ENCODE measurements at places on chromosomes 2 and 18.

DNA sequence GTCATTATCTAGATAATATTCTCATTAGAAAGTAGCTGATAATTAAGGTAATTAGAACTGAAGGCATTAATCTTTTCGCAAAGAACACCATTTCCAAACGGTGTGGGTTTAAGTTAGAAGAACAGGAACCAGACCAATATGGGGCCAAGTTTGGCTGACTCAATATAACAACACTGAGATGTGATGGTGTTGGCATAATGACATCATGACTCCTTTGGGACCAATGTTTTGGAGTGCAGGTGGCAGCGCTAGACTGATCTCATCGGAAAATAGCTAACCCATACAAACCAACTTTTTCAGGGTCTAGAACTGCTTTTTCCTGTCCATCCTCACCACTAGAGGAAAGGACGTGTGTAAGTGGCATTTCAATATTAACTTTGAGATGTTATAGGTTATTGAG is 1171.7 kb upstream of the ZEB2 start:
- DNase-seq, result no peak

- DNase-seq, result no peak
These were observed 49.3 kb downstream of the CD226 start for GRCh38 chr18:69898241-69898861.

DNA sequence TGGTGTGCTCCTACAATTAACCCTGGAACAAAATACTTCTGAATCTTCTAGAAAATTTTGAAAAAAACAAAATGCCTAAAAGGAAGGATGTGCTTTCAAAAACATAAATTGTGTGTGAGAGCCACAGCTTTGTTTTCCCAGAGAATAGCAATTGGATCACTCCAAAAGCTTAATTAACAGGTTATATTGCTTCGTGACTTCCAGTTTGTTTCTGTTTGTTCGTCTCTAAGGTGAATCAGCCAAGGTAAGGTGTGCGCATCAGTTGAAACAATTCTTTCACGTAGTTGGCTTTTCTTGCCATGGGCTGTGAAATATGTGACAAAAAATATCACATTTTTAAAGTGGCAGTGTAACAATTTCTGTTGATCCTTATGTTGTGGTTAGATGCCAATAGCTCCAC is 90.3 kb upstream of the BARD1 start:
- DNase-seq, result no peak

DNA sequence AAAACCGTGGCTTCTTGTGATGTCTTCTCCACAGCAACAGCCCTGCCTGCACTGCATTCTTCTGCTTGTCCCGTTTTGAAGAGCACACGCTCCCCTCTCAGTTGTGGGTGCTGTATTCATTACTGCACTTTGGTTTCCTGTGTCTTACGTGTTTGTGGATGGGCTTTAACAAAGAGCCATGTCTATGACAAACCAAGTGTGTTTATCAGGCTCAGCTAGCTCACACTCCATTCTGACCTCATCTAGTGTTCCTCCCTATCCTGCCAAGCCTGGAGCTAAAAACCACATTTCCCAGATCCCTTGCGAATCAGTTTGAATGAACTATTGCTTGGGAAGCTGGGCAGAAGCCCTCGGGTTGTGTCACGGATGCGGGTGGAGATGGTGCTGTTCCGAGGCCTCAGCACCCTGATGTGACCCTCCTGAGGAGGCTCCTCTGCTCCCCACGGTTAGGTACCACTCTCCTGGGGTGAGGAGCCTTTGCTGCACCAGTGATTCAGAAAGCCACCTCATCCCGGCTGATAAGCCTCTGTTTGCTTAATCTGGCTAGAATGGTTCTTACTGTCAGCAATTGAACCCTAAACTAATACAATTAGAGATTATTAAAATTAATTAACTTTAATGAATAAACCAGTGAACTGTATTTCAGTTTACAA is 116.5 kb downstream of the GALR1 start:
- no peak for DNase-seq

DNA sequence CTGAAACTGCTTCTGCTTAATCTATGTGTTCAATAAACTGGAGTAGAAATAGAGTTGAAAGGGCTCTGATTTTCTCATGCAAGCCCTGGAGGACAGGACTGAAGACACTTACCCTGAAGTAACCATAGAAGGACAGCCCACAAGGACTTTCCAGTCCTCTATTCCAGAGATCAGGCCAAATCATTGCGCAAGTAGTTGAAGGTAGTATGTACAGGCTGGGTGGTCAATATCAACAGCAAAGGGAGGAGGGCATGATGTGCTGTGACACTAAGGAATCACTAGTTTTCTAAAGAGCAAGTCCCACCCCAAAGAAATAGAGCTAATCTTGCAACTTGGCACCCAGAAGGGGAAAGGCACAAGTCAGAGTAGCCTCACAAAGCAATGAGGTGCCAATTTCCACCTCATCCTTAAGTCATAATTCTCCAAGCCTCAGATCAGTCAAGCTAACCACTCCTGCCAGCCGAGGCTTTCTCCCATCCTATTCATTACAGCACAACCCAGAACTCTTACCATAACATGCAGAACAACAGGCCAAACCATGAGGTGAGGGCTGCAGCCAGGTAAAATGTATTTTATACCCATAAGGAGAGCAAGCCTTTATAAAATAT is 533.5 kb downstream of the TNS1 start:
- DNase-seq, result no peak

DNA sequence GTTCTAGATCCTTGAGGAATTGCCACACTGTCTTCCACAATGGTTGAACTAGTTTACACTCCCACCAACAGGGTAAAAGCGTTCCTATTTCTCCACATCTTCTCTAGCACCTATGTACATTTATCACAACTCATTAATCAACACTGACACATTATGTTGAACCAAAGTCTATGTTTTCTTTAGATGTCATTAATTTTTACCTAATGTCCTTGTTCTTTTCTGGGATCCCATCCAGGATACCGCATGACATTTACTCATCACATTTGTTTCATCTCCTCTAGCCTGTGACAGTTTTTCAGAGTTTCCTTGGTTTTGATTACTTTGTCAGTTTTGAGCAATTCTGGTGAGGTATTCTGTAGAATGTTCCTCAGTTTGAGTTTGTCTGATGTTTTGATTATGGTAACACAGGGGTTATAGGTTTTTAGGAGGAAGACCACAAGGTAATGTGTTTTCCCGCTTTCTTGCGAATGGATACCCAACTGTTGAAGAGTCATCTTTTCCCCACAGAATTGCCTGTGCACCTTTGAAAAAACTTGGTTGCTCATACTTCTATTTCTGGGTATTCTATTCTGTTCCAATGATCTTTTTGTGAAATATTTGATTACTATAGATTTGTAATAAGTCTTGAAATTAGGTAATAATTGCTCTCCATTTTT is 3.0 kb upstream of the UGT1A9 start:
- DNase-seq, result no peak

- no peak for DNase-seq
These were observed 1.6 kb upstream of the GCA start for GRCh38 chr2:162342321-162342720.

- no peak for DNase-seq
These were observed 21.2 kb downstream of the SMAD4 start for GRCh38 chr18:51051105-51051712.

DNA sequence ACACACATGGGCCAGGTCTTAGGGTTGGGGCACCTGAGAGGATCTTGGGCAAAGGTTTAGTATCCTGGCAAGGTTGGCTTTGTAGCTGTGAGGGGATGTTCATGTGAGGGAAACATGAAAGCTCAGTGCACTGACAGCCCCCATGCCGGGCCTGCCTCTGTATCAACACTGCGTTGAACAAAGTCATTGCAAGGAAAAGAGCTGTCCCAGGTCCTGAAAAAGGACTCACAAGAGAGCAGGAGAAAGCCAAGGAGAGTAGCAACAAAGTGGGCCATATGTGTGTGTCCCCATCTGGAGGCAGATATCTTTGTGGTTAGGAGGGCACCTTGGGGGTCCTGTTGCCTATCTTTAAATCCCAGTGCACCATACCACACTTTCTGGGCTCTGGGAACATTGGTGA is 237.8 kb upstream of the THSD7B start:
- no peak for DNase-seq
